ENCODE measurements at places on chromosomes 11 and 22.

GRCh38 chr11:44309478-44310205 lies at the start of gene ALX4:
Gene ALX4, minus strand, starts transcription at chr11:44310139. Its CDS starts 77 bp downstream, at chr11:44310062.
- DNase-seq: no peak

DNA sequence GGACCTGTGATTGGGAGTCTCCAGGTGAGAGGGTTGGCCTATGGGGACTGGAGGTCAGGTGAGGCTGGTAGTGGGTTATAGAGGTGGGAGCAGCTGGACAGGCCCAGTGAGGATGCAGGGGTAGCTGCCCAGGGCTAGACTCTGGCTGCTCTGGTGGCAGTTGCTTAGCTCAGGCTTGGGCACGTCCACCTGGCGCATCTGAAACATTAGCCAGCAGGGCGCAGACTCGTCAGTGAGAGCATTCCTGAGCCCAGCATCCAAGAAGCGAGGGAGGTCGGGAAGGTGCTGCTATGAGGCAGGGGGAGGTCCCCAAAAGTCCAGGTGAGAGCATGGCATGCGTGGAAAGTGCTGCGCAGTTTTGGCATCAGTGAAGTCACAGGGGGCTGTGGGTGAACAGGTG lies 3.5 kb upstream of the GGT1 start:
- DNase-seq: no peak

GRCh38 chr11:90556606-90557005 lies 333.8 kb upstream of the CHORDC1 start:
- DNase-seq: no peak

DNA sequence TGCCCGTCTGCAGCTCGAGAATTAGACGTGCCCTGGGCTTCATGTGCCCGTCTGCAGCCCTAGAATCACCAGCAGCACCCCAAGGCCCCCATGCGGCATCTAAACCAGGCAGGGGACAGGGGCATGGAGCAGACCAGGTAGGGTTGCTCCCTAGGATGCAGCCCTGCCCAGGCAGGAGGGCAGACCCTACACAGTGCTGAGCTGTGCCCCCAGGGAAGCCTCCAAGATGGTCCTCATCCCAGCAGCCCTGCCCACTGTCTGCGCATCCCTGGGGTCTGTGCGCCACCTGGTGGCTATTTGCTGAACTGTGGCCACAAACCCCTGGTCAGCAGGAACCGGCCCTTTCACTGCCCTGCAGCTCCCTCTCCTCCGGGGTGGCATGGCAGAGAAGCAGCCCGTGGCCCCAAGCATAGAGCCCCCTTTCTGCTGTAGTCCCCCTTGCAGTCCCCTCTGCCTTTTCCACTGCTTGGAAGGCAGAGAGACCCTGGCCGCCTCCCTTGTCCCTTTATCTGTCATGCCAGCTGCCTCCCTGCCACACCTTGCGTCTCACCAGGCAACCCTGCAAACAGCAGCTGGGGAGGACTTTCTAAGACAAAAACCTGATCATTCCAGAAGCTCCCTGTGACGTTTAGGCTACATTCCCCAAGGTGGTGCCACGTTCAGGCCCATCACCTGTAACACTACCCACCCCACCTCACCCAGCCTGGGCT lies 86.6 kb downstream of the KCNQ1 start:
- DNase-seq: no peak

- no peak for DNase-seq
These were observed 1.0 kb upstream of the EPS8L2 start for GRCh38 chr11:704781-705645.

GRCh38 chr11:33259869-33260268 lies 2.7 kb downstream of the HIPK3 start:
- DNase-seq: no peak

GRCh38 chr11:19614370-19614940 lies 98.2 kb upstream of the NAV2 start:
- DNase-seq: no peak
